ENCODE measurements at places on chromosomes 11 and 22.

DNA sequence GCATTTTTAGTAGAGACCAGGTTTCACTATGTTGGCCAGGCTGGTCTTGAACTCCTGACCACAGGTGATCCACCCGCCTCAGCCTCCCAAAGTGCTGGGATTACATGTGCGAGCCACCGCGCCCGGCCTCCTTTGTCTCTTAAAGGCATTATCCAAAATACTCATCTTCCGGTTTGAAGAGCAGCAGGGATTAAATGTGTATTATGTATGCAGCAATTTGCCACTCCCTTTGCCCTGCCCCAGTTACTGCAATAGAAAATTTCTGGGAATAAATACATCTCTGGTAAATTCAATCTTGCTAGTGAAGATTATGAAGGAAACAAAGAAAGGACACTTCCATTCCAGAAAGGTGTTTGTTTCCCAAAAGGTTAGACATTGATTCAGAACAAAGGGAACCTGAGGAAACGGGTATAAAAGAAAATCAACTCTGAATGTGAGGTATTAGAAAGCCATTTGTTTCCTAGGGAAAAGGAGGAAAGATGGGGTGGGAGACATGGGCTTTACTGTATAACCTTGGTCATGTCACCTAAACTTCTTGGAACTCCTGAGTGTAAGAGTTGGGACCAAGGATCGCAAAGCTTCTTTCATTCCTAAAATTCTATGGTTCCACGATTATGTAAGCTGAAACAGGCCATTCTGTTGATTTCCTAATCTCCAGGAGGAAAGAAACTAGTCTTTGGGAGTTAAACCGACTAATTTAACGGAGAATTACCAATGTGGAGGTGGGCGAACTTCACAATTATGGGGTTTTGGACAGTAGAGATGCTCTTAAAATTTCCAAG lies 959 bp upstream of the HIPK3 start:
- DNase-seq = peak; percentile 34

- peak; percentile 68 for DNase-seq
These were observed 13.7 kb downstream of the PDHX start for GRCh38 chr11:34929794-34930763.

- DNase-seq = no peak
These were observed 41.4 kb downstream of the AMPD3 start for GRCh38 chr11:10496296-10496936.

- no peak for DNase-seq
These were observed 26.4 kb downstream of the IZUMO1R start for GRCh38 chr11:94330789-94331188.

DNA sequence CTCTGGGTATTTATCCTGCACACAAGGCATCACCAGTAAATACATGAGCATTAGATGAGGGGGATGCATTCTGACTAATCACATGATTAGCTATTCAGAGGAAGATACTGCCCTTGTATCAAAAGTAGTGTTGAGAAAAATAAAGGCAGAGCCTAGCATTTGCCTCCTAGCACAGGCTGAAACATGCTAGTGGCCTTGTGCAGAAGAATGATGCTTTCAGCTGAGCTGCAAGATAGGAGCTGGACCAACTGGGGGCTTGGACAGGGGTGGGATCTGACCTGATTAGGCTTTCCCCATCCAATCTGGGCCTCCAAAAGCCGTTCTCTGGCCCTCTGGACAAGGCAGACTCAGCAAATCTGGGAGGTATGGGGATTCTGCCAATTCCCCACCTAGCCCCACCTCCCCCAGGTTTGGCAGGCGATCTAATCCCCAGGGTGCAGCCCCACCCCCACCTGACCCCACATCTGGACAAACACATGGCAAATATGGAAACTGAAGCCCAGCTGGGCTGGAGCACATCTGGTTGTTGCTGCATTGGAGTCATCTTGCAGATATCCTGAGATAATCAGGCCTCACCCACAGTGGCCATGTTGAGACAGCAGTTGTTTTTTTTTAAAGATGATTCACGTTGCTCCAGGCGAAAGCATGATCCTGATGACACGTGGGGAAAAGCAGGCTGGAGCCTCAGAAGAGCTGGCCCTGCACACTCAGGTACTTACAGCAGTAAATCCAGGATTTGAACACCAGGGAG lies 4.4 kb upstream of the MISFA start:
- no peak for DNase-seq

GRCh38 chr11:65078151-65078550 lies 5.7 kb downstream of the CDCA5 start:
- peak; percentile 64 for DNase-seq

DNA sequence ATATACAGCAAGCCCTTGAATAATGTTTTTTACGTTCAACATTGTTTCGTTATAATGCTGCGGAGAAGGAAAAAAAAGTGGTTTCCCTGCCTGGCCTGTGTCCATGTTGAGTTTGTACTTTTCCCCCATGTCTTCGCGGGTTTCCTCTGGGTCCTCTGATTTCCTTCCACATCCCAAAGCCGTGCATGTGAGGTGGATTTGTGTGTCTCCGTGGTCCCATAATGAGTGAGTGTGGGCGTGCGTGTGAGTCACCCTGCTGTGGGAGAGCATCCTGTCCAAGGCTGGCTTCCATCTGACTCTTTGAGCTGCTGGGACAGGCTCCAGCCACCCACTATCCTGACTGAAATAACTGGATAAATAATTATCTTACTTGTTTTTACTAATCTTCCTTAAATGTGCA lies 29.6 kb upstream of the SNX19 start:
- DNase-seq = no peak

- no peak for DNase-seq
These were observed 33.1 kb downstream of the ARAP1 start for GRCh38 chr11:72719144-72719543.

- no peak for DNase-seq
These were observed 48.7 kb downstream of the SYTL2 start for GRCh38 chr11:85762226-85762625.

DNA sequence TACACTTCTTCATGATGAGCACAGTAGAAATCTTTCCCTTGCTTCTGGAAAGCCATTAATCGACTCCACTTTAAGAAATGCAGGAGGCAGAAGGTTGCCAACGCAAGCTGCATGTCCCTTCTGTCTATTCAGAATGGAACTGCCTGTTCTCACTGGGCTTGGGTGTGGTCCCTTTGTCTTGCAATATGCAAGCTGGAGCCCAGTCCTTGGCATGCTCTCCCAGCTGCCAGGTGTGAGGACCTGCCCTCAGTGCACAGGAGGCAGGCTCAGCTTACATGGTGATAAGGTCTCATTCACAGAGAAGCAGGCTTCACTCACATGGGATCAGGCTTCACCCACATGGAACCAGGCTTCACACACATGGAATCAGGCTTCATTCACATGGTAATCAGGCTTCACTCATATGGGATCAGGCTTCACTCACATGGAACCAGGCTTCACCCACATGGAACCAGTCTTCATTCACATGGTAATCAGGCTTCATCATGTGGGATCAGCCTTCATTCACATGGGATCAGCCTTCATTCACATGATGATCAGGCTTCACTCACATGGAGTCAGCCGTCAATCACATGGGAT lies 59.2 kb upstream of the USP47 start:
- peak; percentile 55 for DNase-seq

- peak; percentile 52 for DNase-seq
These were observed 7.2 kb downstream of the ZC3H7B start for GRCh38 chr22:41308544-41308947.

DNA sequence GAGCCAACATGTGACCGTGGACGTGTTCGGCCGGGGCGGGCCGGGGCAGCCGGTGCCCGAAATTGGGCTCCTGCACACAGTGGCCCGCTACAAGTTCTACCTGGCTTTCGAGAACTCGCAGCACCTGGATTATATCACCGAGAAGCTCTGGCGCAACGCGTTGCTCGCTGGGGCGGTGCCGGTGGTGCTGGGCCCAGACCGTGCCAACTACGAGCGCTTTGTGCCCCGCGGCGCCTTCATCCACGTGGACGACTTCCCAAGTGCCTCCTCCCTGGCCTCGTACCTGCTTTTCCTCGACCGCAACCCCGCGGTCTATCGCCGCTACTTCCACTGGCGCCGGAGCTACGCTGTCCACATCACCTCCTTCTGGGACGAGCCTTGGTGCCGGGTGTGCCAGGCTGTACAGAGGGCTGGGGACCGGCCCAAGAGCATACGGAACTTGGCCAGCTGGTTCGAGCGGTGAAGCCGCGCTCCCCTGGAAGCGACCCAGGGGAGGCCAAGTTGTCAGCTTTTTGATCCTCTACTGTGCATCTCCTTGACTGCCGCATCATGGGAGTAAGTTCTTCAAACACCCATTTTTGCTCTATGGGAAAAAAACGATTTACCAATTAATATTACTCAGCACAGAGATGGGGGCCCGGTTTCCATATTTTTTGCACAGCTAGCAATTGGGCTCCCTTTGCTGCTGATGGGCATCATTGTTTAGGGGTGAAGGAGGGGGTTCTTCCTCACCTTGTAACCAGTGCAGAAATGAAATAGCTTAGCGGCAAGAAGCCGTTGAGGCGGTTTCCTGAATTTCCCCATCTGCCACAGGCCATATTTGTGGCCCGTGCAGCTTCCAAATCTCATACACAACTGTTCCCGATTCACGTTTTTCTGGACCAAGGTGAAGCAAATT lies 1.8 kb downstream of the FUT4 start:
- peak; percentile 68 for DNase-seq

DNA sequence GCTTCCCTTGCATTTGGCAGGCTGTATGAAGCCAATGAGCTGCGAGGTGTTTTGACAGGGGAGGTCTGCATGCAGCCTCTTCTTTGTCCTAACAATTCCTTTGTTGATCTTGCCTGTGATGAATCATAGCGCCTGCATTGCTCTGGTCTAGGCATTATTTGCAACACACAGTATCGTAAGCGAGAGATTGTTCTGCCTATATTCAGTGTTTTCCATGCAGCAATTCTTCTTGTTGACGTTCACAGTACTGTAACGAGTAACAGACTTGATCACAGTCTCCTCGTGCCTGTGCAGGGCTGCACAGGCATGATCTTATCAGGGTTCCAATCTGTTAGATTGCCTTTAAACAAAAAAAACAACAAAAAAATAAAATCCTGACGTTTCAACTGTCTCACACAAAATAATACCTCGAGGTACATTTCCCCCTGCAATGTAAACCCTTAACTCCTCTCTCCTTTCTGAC lies 13.9 kb upstream of the ADSL start:
- no peak for DNase-seq

DNA sequence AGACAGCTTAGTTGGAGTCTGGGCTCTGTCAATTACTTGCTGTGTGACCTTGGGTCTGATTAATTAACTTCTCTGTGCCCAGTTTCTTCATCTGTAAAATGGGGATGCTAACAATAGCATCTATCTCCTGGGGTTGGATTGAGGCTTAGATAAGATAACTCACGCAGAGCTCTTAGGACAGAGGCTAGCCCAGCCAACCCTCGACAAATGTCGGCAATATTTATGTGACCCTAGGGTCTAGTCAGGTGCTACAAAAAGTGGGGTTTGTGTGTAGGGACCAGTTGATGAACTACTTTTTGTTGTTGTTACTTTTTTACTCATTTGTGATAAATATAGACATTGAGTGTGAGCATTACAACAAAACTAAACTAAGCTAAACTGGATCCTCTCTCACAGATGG lies 22.4 kb downstream of the SYT13 start:
- no peak for DNase-seq

DNA sequence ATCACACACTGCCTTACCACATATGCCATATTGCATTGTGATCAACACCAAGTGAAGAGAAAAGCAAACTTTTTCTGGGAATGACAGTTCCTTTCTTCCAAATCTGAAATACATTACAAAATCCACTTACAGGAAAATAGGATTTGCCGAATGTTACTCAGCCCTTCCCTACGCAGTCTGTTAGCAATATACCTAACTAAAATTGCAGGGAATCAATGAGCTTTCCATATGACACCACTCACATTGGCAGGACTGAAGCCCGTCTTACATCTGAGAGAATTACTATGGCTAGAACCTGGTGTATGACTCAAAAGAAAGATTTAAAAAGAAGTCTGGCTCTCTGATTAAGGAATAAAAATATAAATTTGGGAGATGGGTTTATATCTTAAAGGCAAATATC lies 136.0 kb downstream of the LRRC4C start:
- no peak for DNase-seq

GRCh38 chr11:4191031-4191571 lies 96.5 kb downstream of the RRM1 start:
- no peak for DNase-seq

DNA sequence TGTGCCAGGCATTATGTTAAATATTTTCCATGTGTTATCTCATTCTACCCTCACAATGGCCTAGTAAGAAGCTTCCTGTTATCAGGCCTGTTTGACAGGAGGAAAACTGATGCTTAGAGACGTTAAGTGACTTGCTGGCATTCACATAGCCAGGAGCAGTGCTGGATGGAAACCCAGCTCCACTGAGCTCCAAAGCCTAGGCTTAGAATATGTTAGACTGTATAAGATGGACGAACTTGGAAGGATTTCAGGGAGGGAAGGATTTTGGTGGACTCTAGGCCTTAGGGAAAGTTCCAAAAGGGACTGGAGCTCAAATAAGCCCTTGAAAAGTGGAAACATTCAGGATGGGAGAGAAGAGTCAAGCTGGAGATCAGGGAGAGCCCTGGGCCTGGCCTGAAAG lies 2.1 kb downstream of the CD44 start:
- DNase-seq = no peak

DNA sequence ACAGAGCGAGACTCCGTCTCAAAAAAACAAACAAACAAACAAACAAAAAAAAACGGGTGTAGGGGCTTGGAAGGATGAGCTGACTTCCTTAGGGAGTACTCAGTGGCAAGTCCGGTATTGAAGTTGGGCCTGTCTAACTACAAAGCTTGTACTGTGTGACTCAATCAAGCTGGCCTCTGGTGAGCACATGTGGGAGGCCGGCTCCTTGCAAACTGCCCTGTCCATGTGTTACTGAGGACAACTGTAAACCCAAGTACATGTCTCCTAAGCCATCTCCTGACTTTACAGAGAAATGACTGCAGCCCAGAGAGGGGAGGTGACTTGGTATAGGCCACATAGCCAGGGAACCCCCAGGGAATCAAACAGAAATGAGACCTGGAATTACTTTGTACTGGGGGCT lies 11.6 kb downstream of the RIBC2 start:
- no peak for DNase-seq

DNA sequence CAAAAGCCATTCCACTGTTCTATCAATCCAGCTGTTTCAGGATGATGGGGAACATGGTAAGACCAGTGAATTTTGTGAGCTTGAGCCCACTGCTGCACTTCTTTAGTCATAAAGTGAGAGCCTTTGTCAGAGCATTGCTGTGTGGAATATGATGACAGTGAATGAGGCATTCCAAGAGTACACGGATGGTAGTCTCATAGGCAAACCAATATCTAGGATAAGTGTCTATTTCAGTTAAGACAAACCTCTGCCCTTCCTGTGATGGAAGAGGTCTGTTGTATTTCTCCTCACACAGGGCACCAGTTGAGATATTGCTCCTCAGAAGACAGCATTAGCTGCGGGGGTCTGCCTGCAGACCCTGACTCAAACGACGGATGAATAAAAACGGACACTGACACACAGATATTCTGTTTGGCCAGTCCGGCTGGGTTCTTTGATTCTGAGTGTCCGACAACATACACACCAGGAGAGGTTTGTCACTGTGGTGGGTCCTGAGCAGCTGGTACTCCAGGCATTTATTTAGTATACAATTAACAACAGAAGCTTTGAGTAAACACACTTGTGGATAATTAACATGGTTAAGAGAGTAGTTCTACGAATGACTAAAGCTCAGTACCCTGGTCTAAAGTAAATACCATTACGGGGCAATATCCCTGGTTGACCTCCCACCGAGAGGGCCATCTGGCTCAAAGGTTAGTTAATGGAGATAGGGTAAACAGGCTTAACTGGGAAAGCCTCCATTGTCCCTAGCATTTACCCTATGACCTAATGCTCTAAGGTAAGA lies 121.7 kb downstream of the ZNF280B start:
- DNase-seq = no peak

- DNase-seq = no peak
These were observed 502.1 kb downstream of the MN1 start for GRCh38 chr22:27299181-27300085.

Data from mucosa of descending colon (tissue), 3 donors.